ENCODE measurements at places on chromosomes 5 and 9.

- no peak for DNase-seq
Measured at GRCh38 chr5:153367466-153367865, 123.0 kb upstream of the GRIA1 start.

- no peak for DNase-seq
Measured at GRCh38 chr9:86902991-86903733, 44.1 kb downstream of the GAS1 start.

GRCh38 chr5:14779975-14780374, 91.6 kb downstream of the ANKH start:
- no peak for DNase-seq

GRCh38 chr5:154228696-154229095, 38.2 kb downstream of the GALNT10 start:
- no peak for DNase-seq

- peak; percentile 28 for DNase-seq
Measured at GRCh38 chr9:113640418-113640817, 176.9 kb downstream of the RGS3 start.

GRCh38 chr5:67002832-67003684, 193.5 kb downstream of the CD180 start:
- DNase-seq: no peak

DNA sequence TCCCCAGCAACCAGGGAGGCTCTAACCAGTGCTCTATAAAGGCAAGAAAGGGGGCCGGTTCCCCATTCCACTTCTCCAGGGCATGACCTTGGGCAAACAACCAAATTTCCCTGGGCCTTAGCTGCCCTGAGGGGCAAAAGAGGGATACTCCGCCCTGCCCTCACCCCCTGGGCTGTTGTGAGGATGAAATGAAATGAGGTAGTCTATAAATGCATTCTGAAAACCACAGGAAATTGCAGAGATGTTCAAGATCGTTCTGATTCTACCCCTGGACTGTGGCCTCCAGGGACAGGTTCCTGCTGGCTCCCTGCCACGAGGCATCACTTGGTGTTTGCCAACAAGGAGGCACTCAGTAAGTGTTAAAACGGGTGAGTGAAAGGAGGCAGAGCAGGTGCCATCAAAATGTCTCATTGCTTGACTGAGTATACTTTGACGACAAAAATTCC, 5.7 kb downstream of the RAPGEF1 start:
- no peak for DNase-seq

- DNase-seq: no peak
Measured at GRCh38 chr5:11724940-11725339, 179.3 kb downstream of the CTNND2 start.

DNA sequence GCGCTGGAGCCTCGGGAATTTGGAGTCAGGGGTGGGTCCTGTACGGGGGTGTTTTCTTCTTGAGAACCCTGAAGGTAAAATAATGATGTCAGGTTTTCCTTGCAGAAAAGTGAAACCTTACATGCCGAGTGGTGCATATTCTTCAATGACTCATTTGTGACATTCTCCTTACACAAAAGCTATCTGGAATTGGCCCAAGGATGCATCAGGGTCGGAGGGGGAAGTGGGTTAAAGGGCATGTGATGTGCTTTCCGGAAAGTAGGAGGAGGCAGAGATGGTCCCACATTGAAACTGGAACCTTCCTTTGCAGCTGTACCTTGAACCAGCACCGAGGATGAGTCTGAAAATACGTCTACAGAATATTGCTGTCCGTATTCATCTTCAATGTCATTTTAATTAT, 411.2 kb upstream of the IRX4 start:
- no peak for DNase-seq

DNA sequence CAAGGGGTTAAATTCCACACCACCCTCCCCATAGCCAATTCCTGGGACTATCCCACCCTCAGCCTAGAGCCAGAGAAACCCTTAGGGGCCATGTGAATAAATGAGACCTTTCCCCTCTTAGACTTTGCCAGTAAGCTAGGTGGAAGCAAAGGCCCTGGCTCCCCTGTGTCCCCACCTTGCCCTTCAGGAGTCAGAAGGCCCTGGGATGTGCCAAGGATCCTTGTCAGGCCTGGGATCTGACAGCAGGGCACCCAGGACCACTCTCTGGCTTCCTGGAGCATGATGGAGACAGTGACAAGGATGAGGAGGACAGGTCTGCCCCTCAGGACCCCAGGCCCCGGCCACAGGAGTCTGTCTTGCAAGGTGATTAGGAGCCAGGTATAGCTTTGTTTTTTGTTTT, 125.0 kb upstream of the HAND1 start:
- DNase-seq: no peak

GRCh38 chr5:5360941-5361520, 61.4 kb upstream of the ICE1 start:
- no peak for DNase-seq

DNA sequence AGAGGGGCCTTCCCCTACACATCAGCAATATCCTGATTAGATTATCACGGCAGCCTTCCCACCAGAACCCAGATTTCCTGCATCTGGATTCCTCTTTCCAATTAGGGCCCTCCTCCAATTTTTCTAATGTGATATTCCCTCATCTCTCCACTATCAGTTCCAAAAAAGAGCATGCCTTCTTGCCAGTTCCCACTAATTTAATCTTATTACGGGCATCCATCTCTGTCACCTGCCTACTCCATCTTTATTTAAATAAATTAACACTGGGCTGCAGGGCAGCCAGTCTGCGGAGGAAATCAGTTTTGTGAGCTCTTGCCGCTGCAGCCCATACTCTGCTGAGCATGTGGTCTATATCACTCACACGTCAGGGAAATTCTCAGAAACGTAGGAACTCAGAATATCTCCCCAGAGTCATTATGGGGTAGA, 16.6 kb upstream of the FBP2 start:
- no peak for DNase-seq

DNA sequence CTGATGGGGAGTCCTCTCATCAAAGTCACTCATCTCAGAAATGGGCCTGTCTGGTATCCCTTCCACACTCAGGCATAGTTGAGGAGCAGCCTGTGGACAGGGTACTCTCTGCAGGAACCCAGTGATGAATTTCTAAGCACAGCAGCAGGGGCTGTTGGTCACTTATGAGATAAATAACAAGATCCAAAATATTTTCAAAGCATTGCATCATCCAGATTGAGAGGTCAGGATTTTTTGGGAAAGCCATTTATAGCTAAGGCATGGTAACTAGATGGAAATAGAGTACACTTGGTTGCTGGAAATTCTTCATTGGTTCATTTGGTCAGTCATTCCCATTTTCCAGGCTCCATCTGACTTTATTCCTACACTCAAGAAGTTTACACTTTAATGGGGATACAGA, 246.8 kb upstream of the RAI14 start:
- DNase-seq: no peak

- DNase-seq: no peak
Measured at GRCh38 chr9:119841016-119841415, 471.8 kb upstream of the BRINP1 start.

DNA sequence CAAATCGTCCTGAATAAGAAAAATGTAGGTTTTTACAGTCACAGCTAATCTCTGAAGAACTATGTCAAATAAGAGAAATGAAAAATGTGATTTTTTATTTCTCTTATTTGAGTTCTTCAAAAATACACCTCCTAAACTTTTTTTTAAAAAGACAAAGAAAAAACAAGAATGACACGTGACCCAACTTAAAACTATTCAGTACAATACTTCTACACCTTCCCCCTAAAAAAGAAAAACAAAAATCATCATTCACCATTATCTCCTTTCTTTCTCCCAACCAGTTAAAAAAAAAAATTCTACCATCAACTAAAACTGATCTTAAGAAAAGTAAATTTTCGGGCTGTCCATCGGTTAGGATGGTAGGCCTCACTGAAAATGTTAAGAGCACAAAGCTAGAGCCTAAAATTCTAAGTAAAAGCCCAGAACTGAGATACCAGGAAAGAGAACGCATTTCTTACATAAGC, 2.1 kb downstream of the RNF145 start:
- DNase-seq: no peak

DNA sequence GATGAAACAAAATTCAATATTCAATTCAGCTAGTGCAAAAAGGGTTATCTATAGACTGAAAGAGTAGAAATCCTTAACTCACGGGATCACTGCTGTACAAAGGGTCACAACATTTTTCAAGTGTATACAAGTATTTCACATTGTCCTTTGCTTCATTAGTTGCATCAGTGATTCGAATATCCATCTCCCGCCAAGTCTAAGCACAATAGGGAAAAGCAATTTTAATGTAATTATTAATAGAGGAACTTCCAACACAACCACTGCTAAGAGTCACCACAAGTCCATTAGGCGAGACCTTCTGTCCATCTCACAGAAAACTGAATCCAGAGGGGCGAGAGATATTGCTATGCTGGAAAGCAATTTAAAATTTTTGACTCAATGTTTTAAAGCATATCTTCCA, 27.4 kb downstream of the DNAH5 start:
- no peak for DNase-seq

DNA sequence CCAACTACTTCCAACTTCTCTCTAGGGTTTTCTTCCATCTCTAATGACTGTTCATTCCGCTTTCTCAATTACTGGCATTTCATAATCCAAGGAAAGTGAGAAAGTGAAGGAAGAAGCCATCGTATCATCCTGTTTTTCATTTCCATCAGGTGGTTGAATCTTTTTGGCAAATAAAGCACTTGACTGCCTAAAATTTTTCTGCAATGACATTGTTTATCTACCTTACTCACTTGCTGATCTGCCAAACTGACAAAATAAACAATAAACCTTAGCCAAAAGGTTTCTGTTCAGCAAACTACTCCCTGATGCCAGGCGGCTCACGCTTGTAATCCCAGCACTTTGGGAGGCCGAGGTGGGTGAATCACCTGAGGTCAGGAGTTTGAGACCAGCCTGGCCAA, 18.4 kb downstream of the FNBP1 start:
- no peak for DNase-seq

GRCh38 chr5:138631096-138631928, 56.1 kb upstream of the HSPA9 start:
- no peak for DNase-seq

DNA sequence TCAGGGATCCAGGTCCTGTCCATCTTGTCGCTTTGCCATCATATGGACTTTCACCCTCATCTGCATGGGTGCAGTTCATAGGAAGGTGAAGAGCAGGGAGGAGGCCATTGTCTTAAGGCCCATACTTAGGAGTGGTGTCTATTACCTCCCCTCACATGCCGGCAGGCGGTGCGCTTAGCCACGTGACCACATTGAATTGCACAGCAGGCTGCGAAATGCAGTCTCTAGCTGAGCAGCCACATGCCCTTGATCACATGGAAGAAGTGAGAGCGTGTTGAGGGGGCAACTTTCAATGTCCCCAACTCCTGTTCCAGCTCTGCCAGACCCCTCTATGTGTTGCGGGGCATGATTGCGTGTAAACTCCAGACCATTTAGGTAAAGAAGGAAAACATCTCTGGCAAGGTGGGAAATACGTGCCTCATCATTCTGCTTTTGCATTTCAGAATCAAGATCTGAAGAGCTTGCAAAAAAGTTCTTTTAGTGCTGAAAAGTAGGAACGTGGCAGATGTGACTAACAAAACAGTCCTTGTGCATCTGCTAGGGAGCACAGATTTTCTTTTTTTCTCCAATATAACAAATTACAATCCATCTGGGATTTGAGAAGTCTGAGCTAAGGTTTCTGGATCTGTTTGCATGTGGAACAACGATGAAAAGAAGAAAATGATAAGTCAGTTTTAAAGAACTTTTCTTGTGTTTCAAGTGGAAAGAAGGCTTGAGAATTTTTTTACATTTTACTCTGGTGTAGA, 34.4 kb downstream of the ROPN1L start:
- DNase-seq: no peak

DNA sequence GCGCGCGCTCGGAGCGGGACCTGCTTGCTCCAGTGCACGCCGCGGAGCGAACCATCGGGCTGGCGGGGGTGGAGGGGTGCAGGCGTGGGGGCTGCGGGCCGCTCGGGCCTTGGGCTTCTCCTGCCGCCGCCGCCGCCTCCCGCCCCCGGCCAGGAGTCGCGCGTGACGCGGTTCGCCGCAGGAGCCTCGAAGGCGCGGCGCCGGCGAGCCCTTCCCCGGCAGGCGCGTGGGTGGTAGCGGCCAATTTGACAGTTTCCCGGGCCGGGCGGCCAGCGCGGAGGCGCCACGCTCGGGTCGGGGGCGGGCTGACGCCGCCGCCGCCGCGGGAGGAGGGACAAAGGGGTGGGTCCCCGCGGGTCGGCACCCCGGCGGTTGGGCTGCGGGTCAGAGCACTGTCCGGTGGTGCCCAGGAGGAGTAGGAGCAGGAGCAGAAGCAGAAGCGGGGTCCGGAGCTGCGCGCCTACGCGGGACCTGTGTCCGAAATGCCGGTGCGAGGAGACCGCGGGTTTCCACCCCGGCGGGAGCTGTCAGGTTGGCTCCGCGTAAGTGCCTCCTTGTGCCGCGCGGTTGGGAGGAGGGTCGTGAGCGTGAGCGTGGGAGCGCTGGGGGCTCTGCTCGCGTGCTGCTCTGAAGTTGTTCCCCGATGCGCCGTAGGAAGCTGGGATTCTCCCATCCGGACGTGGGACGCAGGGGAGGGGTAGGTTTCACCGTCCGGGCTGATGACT, at the start of gene TJP2:
TJP2 (plus strand) TSS at position 387 of the 725 bp plus-strand sequence; CDS start at position 483, 96 bp downstream.
- peak; percentile 85 for DNase-seq

DNA sequence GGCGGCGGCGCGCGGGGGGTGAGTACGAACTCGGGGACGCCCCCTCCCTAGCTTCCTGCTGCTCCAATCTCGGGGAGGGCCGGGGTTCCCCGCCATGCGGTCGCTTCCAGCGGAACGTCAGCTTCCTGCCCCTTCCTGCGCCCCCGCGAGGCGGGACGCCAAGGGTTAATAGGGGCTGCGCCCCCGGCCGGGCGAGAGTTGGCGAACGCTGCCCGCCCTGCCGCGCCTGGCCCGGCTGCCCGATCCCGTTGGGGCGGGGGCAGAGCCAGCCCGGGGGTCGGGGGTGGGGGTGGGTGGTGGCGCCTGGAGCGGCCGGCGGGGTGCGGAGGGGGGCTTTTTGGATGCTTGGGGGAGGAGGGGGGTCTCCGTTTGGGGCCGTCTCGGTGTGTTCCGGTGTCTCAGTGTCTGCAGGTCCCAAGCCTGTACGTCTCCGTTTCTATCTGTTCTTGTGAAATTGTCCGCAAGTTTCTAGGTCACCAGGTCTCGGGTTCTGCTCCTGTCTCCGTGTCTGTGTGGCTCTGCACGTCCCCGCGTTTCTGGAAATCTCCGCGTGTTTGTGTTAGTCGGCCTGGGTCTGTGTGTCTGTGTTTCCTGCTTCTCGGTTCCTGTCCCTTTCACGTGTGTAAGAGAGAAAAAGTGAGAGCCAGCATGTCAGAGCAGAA, 789 bp downstream of the COL27A1 start:
- DNase-seq: no peak

DNA sequence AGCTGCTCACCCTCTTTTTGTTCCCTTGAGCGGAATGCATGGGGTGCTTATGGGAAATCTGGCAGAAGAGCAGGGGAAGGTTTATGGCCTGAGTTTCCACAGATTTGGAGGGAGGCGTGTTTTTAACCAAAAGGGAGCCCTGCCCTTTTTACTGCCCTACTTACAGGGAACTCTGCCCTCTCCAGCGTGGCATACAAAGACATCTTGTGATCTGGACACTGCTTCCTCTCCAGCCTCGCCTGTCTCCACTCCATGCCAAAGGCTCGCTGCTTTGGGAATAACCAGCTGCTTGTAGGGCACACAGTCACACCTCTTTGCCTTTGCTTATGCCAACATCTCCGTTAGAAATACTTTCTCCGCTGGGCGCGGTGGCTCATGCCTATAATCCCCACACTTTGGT, 314.2 kb downstream of the ARHGAP26 start:
- DNase-seq: no peak

All from sciatic nerve (tissue), 2 donors.